ENCODE measurements at places on chromosomes 12 and 14. TPM values are rescaled to one million over a fixed set of nuclear protein-coding genes. Genes with fewer than 3 reads are reported as not detected.

DNA sequence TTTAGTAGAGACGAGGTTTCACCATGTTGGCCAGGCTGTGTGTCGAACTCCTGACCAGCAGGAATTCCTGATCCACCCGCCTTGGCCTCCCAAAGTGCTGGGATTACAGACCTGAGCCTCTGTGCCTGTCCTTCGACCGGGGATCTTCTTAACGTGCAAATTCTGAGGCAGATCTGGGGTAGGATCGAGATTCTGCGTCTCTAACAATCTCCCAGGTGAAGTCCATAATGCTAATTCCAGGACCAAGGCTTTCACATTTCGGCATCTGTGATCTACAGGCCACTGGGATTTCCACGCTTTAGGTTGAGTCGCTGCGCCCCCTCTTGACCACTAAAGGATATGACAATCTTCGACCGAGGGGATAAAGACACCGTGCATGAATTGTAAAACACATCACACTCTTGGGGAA is 24.8 kb downstream of the FOS start:
- no peak for DNase-seq

DNA sequence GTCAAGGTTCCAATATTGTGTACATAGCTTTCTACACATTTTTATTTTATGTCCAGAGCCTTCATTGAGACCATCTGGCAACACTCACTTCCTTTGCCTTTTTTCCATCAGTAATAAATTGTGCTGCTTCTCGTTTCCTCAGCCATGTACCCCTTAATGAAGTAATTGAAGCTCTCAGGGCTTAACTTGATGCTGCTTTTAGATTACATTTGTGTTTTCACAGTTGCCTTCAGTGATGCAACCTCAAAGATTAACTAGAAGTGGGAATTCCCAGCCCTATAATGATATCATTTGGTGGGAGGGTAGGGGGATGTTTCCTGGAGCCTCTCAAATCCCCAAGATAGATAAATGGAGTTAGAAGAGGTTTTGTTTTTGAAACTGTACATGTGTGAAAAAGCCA is 80.2 kb upstream of the KRR1 start:
- no peak for DNase-seq

DNA sequence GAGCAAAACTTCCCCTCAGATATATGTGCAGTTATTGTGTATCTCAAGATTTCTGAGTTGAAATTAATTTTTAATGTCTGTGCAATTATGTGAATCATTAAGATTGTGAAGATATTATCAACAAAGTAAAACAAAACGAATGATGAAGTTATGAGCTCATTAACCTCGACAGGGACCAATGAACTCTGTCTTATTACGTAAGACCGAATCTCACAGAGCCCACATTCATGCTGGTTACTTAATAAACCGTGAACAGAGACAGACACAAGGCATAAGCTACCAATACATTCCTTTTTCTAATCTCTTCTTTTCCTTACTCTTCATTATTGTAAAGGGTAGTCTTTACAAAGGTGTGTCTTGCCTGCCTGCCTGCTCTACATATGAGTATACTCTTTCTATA is 568.7 kb downstream of the RPS29 start:
- no peak for DNase-seq

DNA sequence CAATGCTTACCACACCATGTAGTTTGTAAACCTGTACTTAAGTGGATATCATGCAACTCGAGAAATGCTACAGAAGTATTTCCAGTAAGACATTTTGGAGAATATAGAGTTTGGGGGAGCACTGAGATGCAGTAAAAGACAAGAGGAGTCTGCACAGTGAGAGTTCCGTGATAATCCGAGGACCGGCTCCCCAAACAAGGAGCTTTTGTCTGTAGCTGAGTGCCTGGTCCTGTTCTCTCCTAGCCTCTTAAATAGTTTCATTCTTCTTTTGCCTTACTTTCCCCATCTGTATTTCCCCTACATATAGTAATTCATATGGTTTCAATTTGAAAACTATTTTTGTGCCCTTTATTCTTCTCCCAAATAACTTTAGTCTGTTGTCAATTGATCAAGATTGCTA is 364.1 kb downstream of the EGLN3 start:
- no peak for DNase-seq

The TAS2R50 gene
- polyA plus RNA-seq: not detected

DNA sequence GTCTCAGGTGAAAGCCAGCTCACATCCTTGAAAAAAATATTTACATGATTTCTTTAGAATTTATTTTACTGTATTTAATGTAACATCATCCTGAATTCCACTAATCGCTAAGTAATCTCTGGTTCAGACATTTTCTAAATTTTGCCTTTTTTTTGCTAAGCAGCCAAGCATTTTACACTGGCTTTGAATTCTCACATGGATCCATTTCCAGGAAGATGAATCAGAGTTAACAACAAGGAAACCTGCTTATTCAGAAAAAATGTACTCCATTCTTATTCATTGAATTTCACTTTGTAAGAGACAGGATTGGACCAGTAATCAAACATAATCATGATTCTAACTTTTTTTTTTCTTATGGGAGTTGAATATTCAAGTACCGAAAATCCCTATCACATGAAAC is 1785.1 kb upstream of the FLRT2 start:
- no peak for DNase-seq

GRCh38 chr12:128810182-128811127 is 13.3 kb downstream of the SLC15A4 start:
- no peak for DNase-seq

The PMCH gene
- polyA plus RNA-seq: 0.31 TPM

- no peak for DNase-seq
Measured at GRCh38 chr14:67387195-67387594, 24.8 kb downstream of the PLEK2 start.

GRCh38 chr12:28782812-28783211 is 366.3 kb upstream of the FAR2 start:
- no peak for DNase-seq

The HOXC6 gene
- 32.4 TPM for polyA plus RNA-seq

DNA sequence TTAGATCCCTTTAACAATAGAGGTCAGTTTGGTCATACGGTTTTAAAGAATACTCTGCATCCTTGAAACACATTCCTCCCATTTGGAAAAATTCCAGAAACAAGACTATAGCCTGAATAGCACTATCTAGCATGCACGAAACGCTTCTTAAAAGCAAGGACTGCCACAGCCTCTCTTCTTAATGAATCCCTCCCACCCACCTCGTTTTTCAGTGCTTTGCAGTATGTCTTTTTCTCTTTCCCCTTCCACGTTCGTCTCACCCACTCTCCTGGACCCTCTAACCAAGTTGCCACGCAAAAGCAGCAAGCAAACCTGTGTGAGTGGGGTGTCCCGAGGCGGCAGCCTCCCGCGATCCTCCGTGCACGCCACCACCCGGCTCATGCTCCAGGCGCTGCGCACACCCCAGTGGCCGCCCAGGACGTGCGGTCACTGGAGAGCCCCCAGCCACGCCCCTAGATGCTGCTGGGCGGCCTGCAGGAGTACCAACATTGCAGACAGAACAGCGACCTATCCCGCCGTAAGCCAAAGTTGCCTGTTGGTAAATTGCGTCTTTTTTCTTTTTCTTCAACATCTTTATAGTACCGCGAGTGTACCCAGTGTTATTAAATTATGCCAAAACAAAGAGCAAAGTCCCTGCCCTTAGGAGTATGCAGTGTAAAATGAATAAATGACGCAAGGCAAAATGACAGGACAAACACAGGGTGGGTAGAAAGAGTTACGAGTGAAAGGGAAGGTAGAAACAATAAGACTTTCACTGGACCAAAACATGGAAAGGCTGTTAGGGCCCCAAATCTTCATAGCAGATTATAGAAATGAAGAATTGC is at the start of gene SLC38A4:
Gene SLC38A4, minus strand, starts transcription at position 407 of the 824 bp plus-strand sequence. CDS start 32,926 bp downstream, outside the sequence.
- no peak for DNase-seq

The HELB gene
- polyA plus RNA-seq: 3.4 TPM

DNA sequence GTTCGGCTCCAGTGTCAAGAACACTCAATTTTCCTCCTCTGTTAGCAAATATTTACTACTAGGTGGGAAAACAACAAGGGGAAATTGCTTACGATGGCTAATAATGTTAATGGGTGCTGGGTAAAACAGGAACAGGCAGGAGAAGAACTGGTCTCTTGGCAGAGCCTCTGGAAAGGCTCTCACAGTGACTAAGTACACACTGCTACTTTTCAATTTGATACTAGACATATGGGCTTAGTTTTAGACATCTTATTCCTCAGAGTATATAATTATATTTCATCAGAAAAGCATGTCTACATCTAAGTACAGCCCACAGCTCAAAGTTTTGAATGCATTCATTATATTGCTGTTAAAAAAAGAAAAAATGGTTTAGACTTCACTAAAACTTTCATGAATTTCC is 65.4 kb upstream of the SAV1 start:
- no peak for DNase-seq

DNA sequence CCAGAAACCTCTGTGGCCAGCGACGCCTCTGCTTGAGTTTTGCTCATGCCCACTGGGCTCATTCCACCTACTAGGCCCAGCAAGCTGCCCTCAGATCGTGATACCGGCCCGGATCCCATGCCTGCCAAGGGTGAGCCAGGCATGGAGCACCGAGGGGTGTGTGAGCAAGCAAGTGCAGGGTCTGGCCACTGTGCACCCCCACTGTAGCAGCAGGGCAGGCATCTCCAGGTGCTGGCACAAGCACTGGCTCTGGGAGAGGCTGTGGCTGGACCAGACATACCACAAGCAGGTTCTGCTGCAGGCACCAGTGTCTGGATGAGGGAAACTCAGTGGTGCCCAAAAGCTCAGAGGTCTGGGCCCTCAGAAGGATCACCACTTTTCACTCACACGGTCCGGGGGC is 20.6 kb downstream of the FAM186A start:
- no peak for DNase-seq

DNA sequence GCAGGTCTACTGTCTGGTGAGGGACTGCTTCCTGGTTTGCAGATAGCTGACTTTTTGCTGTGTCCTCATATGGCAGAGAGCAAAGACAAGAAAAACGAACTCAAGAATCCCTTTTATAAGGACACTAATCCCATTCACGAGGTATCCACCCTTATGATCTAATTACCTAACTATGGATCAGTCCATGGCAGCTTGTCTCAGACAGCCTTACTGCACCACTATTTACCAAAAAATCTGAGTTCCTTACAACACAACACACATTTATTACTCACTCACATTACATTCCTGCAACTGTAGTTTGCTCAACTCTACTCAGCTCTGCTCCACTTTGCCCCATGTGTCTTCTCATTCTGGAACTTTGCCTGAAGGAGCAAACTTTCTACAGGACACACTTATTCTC is 10.1 kb upstream of the SLC6A15 start:
- no peak for DNase-seq

The PAPLN gene
- polyA plus RNA-seq: 20.9 TPM

GRCh38 chr12:6827437-6827911 is 733 bp upstream of the P3H3 start:
- DNase-seq: no peak

The TDRD9 gene
- 3.9 TPM for polyA plus RNA-seq

GRCh38 chr12:92063641-92064040 is 82.0 kb downstream of the BTG1 start:
- DNase-seq: no peak

The LMNTD1 gene
- polyA plus RNA-seq: not detected

The CPNE6 gene
- not detected for polyA plus RNA-seq

The GZMH gene
- not detected for polyA plus RNA-seq

GRCh38 chr12:23662966-23663365 is 286.5 kb downstream of the SOX5 start:
- DNase-seq: no peak

DNA sequence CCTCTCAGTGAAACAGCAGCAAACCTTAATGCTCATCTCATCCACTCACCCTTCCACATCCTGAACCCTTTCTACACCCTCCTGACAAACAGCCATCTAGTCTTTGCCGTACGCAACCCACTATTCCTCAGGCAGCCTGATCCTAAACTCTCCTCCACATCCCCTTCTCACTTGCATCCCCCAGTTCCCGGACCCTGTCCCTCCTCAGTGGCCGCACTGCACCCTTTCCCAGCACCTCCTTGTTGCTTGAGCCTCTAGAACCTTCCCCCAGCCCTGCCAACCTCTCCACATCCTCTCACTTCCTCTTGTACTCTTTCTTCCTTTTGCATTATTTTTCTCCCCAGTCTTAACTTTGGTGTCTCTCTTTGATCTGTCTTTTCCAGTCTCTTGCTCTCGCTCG is 42.9 kb downstream of the IQSEC3 start:
- DNase-seq: no peak

The BBOF1 gene
- 19.3 TPM for polyA plus RNA-seq
